ENCODE measurements at places on chromosomes 3 and 15. TPM values are rescaled to one million over a fixed set of nuclear protein-coding genes. Genes with fewer than 3 reads are reported as not detected.

- DNase-seq: no peak
Measured at GRCh38 chr15:61989667-61990066, 70.6 kb downstream of the VPS13C start.

ZCWPW2 gene
- not detected for total RNA-seq

ARHGAP11A gene
- 47.3 TPM for total RNA-seq

DNA sequence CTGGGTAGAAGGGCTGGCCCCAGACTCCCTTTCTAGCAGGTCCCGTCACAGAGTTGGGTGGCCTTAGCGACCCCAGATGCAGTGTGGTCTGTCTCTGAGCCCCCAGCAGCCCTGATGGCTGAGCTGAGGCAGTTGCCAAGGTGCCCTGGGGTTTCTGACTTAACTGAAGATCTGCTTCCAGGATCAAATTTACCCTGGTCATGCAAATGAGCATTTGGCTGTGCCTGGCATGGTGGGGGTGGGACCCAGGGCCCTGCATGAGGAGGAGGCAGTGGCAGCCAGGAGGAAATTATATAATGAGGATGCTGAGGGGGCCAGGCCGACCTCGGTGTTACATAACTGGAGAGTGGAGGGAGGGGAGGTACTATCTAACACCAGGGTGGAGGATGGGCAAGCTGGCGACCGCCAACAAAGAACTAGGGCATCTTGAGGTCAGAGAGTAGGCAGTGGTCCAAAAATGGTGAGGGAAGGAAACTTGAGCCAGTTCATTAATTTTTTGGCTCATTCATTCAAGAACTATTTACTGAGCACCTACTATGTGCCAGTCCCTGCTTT, 16.4 kb downstream of the PLEKHO2 start:
- DNase-seq: no peak

NGRN gene
- 82.9 TPM for total RNA-seq

DNA sequence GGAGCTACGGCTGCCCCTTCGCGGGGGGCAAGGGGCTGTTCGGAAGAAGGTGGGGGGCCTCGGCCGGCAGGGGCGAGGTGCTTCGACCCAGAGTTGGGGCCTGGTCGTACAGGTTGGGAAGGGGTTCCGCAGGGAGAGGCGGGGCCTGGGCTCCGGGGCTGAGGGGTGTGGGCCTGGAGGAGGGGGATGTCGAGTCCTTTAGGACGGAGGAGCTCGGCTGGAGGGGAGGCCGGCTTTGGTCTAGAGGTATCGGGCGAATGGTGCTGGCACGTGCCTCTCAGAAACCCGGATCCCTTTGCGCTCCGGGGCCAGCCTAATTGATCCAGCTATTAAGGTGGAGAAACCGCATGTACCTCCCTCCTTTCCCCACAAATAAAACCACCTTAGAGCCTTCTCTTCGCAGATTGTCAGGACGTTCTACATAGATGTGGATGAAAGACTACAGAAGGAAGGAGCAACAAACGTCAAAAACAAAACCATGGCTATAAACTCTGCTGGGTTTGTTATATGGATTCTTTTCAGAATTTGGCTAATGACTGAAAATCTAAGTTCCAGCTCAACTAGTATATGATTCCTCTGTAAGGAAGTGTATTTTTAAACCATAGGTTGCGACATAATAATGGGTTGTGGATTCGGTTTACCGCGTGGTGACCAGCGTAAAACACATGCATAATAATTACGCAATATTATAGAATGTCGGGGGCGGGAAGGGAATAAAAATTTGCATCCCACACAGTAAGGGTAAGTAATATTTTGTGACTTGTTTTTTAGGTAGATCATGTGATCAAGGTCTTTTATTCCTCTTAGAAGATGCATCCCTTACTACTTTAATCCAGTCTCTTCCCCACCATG, 644 bp upstream of the NGLY1 start:
- peak; percentile 29 for DNase-seq

DNA sequence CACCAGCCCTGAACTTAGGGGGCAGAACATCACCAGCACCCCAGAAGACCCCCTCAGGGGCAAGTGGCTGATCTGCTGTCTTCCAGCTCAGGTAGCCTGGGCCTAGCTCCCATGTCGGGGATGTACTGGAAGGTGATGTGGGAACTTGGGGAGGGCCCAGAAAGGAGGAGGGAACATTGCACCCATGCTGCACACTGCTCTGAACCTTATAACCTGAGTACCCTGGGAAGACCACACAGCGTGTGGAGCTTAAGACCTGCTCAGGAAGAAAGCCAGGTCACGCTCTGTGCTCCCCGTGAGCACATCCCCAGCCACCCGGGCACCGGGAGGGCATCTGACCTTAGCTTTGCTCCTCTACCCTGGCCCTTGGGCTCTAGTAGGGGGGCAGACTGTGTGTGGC, 159.4 kb downstream of the ATP10A start:
- DNase-seq: no peak

DNA sequence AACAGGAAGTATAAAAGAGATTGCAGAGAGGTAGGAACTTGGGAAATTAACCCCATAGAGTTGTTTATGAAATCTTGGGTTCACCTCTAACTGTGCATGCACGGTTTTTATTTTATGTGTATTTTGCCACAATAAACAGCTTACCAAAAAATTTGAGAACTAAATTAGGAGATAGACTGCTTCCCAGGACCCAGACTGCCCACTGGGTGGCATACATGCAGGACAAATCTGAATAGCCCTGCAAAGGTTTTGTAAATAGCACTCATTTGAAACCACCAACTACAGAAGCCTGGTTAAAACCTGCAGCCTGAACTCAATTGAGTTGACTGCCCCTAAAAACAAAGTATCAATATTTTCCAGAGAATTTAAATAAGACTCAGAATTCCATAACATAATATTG, 96.4 kb upstream of the SLCO2A1 start:
- no peak for DNase-seq

- DNase-seq: no peak
Measured at GRCh38 chr3:129341331-129342141, 62.9 kb downstream of the HMCES start.

DNA sequence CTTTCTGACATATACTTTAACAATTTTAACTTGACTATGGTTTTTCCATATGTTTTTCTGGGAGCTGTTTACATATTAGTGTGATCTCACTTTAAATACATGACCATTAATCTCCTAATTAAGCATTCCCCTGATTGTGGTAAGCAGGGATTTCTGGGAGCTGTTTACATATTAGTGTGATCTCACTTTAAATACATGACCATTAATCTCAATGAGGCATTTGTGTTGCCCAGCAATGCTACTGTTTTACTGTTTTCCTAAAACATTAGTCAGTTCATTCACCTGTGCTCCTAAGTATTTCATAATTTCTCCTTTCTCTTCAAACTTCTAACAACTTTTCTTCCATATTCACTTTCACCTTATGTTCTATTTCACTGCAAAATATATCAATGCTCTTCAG, 3.6 kb upstream of the GRAMD1C start:
- DNase-seq: peak; percentile 21

- no peak for DNase-seq
Measured at GRCh38 chr3:64549869-64550268, 137.9 kb downstream of the ADAMTS9 start.

GRCh38 chr3:87442470-87442869, 166.1 kb upstream of the POU1F1 start:
- DNase-seq: no peak

SLC25A20 gene
- total RNA-seq: 45.5 TPM

ZKSCAN7 gene
- total RNA-seq: not detected

DNA sequence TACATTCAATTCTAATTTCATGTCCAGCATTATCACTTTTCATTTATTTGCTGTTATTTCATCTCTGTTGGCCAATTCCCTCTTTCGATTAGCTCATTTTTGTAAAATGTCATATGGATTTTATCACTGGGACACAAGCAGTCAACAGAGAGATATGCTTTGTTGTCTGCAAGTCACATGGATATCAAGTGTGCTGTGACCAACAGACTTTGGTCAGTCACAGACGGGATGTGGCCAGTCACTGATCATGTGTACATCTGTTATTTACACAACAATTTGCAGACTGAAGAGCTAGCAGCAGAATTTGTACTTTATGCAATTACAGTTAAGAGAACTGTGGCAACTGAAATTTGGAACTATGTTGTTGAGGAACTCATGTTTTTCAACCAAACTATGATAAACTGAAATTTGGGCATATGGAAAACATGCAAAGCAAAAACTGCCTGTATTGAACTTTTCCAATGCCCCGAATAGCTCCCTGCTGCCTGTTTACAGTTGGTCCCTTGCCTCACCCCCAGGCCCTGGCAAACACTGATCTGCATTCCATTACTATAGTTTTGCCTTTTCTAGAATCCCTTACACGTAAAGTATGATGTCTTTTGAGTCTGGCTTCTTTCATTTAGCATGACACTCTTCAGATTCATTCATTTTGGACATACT, 104.4 kb downstream of the RPL22L1 start:
- DNase-seq: no peak

DNA sequence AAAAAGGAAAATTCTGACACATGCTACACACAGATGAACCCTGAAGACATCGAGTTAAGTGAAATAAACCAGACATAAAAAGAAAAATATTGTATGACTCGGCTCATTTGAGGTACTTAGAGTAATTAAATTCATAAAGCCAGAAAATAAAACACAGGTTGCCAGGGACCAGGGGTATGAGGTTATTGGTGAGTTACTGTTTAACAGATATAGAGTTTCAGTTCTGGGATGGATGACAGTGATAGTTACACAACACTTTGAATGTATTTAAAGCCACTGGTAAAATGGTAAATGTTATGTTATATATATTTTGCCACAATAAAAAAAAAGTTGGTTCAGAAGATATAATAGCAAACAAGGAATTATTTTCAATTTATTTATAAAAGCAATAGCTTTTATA, 436.1 kb upstream of the WNT5A start:
- DNase-seq: no peak

MUC13 gene
- not detected for total RNA-seq

COX17 gene
- total RNA-seq: 46.2 TPM

GRCh38 chr3:134197681-134198261, 52.9 kb downstream of the RYK start:
- peak; percentile 74 for DNase-seq

GRCh38 chr15:76932135-76932966, 802 bp downstream of the RCN2 start:
- no peak for DNase-seq

GRCh38 chr3:194369522-194370279, at the start of gene LRRC15:
TSS of gene LRRC15 (minus strand) at chr3:194369743. CDS start at chr3:194361043, 8,700 bp downstream.
- peak; percentile 77 for DNase-seq

DNA sequence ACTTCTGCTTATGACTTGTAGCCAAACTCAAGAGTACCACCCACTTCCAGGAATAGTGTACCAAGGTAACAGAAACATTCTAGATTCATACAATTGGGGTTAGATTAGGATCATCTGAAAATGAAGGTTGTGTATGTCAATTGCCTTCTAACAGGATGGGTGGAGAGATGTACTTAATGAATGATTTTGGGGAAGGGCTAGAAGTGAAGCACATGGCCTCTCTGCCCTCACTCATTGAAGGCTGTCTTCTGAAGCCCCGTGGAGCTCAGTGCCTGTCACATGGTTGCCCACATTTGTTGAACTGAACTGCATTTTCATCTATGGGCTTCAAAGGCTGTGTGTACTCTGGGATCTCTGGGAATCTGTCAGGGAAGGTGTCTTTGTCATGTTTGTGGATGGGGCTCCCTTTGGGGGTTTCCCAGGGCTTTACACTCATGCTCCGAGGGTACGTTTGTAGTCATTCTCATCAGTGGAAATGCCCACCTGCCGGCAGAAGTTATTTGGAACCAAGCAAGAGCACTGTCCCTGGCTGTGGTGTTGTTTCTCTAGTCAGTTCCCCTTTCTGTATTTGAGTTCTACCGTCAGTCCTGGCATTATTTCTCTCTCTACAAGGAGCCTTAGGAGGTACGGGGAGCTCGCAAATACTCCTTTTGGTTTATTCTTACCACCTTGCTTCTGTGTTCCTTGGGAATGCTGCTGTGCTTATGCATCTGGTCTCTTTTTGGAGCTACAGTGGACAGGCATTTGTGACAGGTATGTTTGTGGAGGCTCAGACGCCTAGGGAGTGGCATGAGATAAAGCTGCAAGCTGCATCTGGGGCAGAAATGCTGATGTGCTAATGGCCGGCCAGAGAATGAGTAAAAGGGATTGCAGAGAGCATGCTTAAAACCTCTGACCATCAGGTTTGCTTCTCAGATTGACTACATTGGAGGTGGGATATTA, 22.4 kb downstream of the CD86 start:
- DNase-seq: no peak

DNA sequence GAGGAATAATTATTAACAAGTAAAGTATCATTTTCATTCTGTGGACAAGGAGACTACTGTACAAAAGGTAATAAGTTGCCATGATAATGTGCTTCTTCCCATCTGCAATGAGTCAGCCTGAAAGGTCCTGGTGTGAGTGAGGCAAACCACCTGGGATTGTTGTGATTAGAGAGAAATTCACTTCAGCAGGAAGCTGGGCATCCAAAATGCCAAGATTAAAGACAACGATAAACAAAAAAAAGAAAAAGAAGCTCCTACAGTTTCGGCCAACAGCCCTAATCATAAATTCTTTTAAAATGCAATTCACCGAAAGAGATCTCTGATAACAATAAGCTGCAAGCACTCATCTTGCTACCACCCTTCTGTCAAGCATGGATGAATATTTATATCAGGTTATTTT, 507.8 kb downstream of the TUSC7 start:
- DNase-seq: no peak

BNC1 gene
- 0.03 TPM for total RNA-seq

MST1 gene
- total RNA-seq: 0.72 TPM

- peak; percentile 53 for DNase-seq
Measured at GRCh38 chr3:10164546-10165393, at the start of gene IRAK2. TSS of gene IRAK2 (plus strand) at chr3:10164919. CDS start at chr3:10164955, 36 bp downstream.

GRCh38 chr15:35560870-35561269, 14.9 kb upstream of the DPH6 start:
- no peak for DNase-seq

GRCh38 chr3:7766530-7766929, 735.1 kb upstream of the LMCD1 start:
- no peak for DNase-seq

TSC22D2 gene
- total RNA-seq: 12.9 TPM

TUBGCP5 gene
- total RNA-seq: 27.9 TPM

DNA sequence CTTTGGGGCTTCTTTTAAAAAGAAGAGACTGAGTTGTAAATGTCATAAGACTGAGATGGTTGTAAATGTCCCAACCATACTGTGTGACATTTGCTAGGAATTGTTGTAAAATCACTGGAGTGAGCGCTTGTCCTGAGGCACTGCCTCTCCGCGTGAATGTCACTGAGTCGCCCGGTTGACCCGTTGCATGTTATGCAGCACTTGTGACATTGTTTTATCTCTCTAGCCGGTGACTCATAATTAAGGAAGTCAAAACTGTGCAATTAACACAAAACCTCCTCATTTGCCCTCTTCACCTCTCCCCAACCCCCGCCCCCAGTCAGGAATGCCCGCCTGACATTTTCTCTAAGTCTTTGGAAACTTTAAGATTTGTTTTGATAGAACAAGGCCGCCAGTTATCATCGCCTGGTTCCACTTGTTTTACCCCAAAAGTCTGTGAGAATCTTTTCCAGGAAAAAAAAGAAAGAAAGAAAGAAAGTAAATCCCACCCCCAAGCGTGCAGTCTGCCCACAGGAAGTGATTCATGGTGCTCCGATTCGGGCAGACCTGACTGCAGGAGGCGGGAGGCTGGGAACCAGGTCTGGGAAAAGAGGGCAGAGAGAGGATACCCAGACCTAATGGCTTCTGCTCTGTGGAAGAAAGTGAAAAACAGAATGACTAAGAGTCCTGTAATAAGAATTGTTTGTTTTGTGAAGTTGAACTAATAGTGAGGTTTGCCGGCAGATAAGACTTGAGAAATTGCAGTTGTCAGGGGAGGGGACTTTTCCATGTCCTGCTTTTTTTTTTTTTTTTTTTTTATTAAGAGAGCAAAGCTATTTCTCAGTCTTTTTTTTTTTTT, 84.8 kb downstream of the SMAD3 start:
- DNase-seq: peak; percentile 98

TMEM266 gene
- 1.1 TPM for total RNA-seq

PIGZ gene
- 3.2 TPM for total RNA-seq

Data from A172 (cell line).